ENCODE measurements at places on chromosomes 4 and X.
A peak's percentile ranks its signal among the peaks of the same experiment; 100 is the strongest.

- DNase-seq = no peak
Measured at GRCh38 chr4:96681218-96681617, 841.3 kb downstream of the PDHA2 start.

DNA sequence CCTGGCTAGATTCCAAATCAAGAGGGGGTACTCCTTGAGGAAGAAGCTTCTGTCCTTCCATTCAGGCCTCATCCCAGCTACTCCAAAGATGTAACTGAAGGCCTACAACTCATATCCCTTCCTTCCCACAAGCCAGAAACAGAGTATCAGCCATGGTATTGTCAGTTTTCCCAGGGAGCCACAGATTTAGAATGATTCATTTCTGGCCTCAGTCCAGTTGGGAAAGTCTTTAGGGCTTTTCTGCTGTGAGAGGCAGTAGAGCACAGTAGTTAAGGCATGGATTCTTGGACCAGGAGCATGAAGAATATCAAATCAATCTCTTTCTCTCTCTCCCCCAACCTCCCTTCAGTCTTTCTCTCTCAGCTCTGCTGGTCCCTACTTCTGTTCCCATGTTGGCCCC, 505.0 kb downstream of the BCOR start:
- no peak for DNase-seq

DNA sequence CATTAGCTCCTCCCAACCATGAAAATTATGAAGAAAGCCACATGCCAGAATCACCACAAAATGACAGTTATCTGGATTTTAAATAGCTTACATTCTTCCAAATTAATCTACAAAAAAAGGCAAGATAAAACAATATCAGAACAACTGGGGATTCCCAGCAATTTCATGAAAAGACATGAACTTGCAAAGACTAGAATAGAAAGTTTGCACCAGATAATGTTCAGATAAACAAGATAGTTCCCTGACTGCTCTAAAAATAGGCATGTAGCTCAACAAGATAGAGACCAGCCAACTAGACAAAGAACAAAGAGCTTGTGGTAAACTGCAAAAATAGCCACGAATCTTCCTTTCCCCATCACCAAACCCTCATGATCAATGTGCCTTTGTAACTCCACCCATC, 30.3 kb upstream of the DDX53 start:
- DNase-seq = no peak

DNA sequence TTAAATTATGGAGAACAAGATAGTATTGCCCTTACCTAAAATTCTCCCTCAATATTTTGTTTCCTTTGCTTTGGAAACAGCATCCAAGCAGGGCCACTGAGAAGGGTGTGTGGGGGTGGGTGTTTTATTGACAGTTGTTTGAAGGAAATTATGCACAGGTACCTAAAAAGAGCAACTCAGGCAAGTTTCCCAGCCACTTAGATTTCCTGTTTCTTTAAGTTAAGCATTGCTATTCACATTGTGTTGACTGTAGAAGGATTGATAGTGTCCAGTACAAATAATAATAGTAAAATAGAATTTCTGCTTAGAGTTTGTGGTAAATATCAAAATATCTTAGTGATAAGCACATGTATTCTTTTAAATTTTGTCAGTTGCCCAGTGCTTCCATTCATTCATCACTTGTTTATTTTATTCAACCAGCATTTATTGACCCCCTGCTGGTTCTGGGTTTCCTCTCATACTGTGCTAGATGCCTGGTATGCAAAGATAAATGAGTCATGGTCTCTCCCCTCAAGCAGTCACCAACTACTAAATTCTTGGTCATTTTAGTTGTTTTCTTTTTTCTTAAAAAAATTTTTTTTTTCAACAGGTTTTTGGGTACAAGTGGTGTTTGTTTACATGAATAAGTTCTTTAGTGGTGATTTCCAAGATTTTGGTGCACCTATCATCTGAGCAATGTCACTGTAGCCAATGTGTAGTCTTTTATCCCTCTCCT, 50.0 kb downstream of the GALNT7 start:
- peak; percentile 52 for DNase-seq

DNA sequence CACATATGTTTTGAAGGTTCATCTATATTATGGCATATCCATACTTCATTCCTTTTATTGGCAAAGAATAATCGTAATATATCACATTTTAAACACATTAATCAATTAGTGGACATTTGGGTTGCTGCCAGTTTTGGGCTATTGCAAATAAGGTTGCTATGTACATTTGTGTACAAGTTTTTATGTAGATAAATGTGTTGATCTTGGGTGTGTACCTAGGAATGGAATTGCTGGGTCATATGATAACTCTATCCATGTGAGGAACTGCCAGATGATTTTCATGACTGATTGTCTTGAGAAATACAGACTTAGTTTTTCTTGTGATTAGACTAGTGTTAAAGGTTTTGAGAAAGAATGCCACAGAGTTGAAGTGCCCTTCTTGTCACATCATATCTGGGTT, 99.2 kb upstream of the RAB40AL start:
- DNase-seq = no peak
